ENCODE measurements at places on chromosomes 13 and 19. TPM values are rescaled to one million over a fixed set of nuclear protein-coding genes. Genes with fewer than 3 reads are reported as not detected.

Gene CD33
- 2.4 TPM for total RNA-seq

GRCh38 chr19:7860714-7861618, 13.2 kb downstream of the PRR36 start:
- DNase-seq, result no peak

Gene PRDX2
- total RNA-seq, result 513 TPM

Gene SIGLEC11
- total RNA-seq, result not detected

Gene SLC1A6
- 0.10 TPM for total RNA-seq
